Left colon (tissue), 2 donors: ENCODE measurements at places on chromosomes 5 and 9. TPM values are rescaled to one million over a fixed set of nuclear protein-coding genes. Genes with fewer than 3 reads are reported as not detected.

DNA sequence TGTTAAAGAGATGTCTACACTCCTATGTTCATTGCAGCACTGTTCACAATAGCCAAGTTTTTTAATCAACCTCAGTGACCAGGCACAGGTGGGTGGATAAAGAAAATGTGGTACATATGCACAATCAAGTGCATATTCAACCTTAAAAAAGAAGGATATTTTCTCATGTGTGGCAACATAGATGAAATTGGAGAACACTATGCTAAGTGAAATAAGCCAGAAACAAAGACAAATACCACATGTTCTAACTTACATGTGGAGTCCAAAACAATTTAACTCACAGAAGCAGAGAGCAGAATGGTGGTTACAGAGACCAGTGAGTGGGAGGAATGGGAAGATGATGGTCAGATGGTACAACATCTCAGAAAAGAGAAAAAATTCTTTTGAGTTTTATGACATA lies 31.8 kb downstream of the ANXA1 start:
- no peak for DNase-seq

The BOD1 gene
- 23.8 TPM for total RNA-seq

DNA sequence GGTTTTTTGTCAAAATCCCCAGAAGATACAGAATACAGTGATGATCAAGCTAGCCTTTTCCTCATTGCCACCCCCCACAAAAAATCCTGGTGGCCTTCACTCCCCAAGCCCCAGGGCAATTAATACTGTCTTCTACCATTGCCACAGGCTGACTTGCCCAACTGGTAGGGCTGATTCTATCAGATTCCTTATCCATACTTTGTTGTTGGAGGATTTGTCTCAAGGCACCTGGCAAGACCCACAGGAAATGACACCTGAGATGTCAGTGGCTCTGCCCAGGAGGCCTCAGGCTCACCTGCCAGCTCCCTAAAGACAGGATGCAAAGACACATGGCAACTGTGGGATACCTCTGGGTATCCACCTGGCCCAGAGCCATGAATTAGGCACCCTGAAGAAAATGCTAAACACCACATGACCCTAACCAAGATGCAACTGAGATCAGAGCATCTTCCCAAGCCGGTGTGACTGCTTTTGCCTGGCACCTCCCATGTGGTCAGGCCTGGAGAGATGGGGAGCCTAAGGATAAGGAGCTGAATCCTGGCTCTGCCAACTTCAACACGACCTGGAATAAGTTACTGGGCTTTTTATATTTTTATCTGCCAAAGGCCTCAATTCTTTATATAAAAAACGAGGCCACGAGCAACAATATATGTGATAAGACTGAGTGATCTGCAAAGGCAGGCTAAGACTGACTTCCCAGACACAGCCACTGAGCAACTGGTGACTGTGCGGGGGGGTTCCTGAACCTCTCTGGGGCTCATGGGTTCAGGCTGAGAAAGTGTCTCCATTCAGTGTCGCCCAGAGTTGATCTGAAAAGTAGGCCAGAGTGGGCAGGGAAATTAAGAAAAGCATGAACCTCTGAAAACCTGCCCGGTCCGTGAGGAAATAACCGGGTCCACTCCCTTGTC lies 944 bp downstream of the ATOX1 start:
- no peak for DNase-seq

The DBH gene
- total RNA-seq, result not detected

The SCGB3A2 gene
- total RNA-seq, result not detected

GRCh38 chr5:104789366-104789765 lies 1226.8 kb upstream of the NUDT12 start:
- no peak for DNase-seq

GRCh38 chr5:74052441-74053221 lies 426.6 kb downstream of the ARHGEF28 start:
- no peak for DNase-seq
